ENCODE measurements at places on chromosomes 6 and 20.

GRCh38 chr6:162726947-162727321, 632 bp downstream of the PRKN start:
- peak; percentile 12 for DNase-seq

- no peak for DNase-seq
Observed at GRCh38 chr6:170148709-170149470, 142.0 kb downstream of the DLL1 start.

GRCh38 chr6:18500921-18501662, 113.9 kb downstream of the RNF144B start:
- DNase-seq: no peak

DNA sequence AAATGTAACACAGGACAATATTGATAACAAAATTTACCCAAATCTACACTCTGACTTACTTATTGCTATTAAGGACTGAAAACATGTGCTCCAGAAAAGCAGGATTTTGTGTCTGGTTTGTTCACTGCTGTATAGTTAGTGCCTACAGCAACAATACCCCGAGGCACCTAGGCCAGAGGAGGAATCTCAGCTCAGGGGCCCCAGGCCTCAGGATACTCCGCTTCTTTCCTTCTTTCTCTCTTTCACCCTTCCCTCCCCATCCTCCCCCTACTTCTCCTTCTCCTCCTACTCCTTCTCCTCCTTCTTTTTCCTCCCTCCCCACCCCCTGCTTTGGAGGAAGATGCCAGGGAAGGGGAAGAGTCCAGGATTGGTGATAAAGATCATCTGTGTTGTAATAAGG, 985 bp upstream of the VNN2 start:
- no peak for DNase-seq

DNA sequence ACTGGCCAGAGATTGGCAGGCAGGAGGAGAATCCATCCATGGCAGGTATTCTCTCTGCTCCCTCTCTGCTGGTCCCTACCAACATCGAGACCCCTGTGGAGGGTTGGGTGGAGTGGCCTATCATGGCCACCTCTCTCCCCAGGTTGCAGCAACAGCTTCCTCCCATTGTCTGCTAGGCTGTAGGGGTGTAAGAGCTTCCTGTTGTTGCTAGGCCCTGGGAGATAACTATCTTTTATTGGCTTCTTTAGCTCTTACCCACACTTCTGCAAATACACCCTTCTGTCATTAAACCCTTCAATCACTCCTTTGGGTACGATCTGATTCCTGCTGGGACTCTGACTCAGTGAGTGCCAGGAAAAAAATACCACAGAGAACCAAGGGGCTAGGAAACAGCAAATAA, 66.6 kb upstream of the FAM184A start:
- no peak for DNase-seq

DNA sequence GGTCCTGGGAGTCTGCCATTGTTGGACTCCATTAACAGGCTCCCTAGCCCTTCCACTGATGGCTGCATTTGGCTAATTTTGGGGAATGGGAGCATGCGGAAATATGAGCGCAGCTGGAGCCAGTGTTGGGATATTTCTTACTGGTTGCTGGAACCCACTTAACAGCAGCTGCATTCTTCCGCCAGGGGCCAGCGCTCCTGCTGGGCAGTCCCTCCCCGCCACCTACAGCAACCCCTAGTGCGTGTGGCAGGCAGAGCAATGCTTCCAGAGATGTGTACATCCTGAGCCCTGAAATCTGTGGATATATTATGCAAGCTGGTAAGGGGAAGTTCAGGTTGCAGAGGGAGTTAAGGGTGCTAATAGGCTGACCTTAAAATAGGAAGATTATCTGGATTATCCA, 16.4 kb downstream of the CST8 start:
- no peak for DNase-seq

DNA sequence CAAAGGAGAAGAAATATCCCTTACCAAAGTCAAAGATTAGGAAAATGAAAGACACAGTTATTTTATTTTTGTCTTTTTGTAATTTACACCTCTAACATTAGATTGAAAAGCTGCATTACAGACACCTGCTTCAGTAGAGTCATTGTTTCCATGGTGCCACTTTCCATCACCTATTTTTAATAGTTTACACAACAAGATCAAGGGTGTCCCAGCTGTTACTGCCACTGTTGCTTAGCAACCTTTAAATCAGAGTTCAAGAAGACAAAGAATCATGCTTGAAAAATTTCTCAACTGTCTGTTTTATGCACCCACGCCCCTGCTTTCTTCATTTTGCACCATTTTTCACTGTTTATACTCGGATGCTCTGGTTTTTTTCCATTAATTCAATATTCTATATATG, 668.2 kb upstream of the GJE1 start:
- peak; percentile 35 for DNase-seq

Data from CD4-positive, alpha-beta T cell treated with Interleukin-2 at 100 ng/mL for 4 hours (primary cell).